Natural killer cell (primary cell): ENCODE measurements at places on chromosomes 12 and 14.

DNA sequence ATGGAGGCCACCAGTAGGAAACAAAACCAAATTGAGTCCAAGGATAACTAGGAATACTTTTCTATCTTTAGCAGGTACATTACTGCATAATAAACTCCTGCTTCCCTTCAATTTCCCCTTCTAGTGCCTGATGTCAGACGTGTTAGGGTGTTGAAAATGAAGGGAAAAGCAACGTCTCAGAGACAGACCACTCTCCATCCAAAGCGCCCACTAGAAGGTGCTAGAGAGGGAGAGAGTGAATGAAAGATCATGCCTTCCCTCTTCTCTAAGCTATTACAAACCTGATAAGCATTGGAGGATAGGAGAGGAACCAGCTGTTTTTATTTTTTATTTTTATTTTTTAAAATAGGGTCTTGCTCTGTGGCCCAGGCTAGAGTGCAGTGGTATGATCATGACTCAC is 64.1 kb downstream of the ZNF641 start:
- H3K36me3 ChIP-seq = no peaks in the 10 kb centered on the region
- H3K4me3 ChIP-seq = no peak overlapping the region
- DNase-seq = peak; percentile 35

GRCh38 chr12:50933459-50934124 is 18.8 kb upstream of the HIGD1C start:
- DNase-seq = no peak
- H3K27me3 ChIP-seq = no peaks in the 10 kb centered on the region
- no peak overlapping the region for H3K4me3 ChIP-seq
- no peak overlapping the region for H3K27ac ChIP-seq
- peaks cover 26% of the 10 kb centered on the region for H3K36me3 ChIP-seq

DNA sequence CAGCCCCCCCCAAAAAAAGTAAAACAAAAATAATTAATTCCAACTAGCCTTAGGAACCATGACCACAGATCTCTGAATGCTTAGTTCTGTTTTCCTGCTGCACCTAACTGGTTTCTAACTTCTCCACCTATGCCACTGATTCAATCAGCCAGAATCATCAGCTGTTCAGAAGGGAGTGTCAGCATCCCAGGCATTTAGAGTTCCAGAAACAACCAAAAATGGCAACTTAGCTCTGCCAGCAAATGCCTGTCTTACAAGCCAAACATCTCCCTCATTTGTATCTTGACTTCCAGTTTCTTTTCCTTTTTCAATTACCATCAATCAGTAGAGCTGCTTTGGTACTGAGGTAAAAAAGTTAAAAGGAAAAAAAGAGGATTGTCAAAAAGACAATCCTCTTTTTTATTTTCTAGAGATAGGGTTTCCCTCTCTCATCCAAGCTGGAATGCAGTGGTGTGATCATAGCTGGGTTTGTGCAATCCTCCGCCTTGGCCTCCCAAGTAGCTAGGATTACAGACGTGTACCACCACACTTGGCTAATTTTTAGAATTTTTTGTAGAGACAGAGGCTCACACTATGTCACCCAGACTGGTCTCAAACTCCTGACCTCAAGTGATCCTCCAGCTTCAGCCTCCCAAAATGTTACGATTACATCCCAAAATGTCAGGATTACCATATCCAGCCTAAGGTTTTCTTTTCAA is 45.2 kb upstream of the ISM2 start:
- no peaks in the 10 kb centered on the region for H3K27me3 ChIP-seq
- H3K4me1 ChIP-seq = peaks cover 11% of the 10 kb centered on the region
- H3K4me3 ChIP-seq = no peak overlapping the region
- no peak overlapping the region for H3K27ac ChIP-seq
- peaks cover 18% of the 10 kb centered on the region for H3K36me3 ChIP-seq

DNA sequence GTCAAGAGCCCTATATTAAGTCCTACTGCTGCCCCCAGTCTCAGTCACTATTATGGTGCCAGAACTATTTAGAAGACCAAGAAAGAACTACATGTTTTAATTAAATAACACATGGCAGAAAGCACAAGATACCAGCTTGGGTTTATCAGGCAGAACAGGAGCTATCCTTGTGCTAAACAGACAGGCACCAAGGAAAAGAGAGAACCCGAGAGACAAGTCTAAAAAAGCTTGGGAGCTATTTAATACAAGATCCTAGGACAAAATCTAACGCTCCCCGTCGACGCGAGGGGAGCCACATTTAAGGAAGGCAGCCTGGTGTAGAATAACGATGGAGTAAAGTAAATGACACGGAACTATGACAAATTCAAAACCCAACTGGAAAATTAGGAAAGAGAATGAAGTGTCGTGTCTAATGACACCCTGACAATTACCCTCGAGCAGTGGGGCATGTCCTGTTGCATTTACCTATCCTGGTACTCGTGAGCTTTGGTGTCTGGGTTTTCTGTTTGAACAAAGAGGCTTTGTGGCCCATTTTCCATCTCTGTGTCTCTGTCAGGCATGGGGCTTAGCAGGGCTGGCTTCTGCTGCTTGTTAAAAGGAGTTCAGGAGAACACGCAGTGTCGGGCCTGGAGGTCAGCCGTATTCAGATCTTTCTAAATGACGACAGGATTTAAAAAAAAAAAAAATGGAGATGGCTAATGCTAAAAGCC is 140.6 kb downstream of the ETNK1 start:
- no peak for DNase-seq
- no peaks in the 10 kb centered on the region for H3K4me1 ChIP-seq

- H3K4me3 ChIP-seq = no peak overlapping the region
- no peak overlapping the region for H3K27ac ChIP-seq
- no peaks in the 10 kb centered on the region for H3K36me3 ChIP-seq
- no peaks in the 10 kb centered on the region for H3K4me1 ChIP-seq
- no peaks in the 10 kb centered on the region for H3K27me3 ChIP-seq
- no peak for DNase-seq
Measured at GRCh38 chr14:54291491-54292191, 105.2 kb upstream of the CDKN3 start.

GRCh38 chr14:58815161-58815701 is 177.5 kb downstream of the DACT1 start:
- H3K4me1 ChIP-seq = no peaks in the 10 kb centered on the region
- H3K4me3 ChIP-seq = no peak overlapping the region
